ENCODE measurements at places on chromosomes 3 and 15. TPM values are rescaled to one million over a fixed set of nuclear protein-coding genes. Genes with fewer than 3 reads are reported as not detected.

Gene WDR76
- 4.7 TPM for total RNA-seq

Gene COL7A1
- 17.4 TPM for total RNA-seq

- no peak for DNase-seq
These were observed 284.0 kb upstream of the GADL1 start for GRCh38 chr3:31178467-31178866.

DNA sequence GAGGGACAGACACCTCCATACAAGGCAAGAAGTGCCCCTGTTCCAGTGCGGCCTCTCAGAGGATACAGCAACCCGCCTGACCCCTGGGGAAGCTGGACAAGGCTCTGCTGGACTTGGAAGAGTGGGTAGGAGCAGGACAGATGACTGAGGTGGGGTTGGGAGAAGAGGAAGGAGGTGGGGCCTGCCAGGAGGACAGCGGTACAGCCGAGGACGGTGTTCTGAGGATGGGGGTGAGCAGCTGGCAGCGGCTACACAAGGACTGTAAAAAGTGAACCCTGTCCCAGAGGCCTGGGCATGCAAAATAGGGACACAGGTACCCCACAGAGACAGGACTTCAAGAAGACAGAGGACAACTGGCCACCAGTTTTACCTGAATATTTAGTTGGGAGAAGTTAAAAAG lies 23.5 kb upstream of the ELP6 start:
- no peak for DNase-seq

GRCh38 chr3:30720586-30721313 lies 114.3 kb downstream of the TGFBR2 start:
- peak; percentile 37 for DNase-seq

DNA sequence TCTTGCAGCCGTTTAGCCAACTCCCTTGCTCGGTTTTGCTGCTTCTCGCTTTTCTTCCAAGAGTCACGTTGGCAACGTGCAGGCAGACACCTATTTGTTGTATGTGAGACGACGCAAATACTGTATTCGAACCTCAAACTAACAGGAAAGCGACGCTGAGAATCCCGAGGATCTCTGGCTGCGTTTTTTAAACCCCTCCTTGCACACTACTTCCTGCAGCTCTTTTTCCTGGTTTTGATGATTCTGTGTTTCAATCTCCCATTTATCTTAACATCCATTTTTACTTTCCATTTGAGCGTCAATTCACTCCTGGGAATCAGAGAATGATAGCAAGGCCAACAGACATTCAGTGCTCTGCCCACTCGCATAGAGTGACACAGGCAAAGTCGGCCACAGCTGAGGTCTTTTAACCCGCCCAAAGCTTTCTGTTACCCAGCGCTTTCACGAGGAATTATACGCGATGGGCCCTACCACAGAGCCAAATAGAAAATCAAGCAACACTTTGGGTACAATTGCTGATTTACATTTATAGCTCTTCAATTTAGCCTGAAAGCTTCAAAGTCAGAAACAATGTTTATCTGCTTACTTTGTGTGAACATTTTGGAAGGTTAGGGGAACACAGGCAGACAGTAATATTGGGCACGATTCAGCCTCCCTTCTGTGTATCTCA lies 1.6 kb upstream of the ANXA2 start:
- no peak for DNase-seq
